HCT116 (cell line): ENCODE measurements at places on chromosomes 5 and 9. TPM values are rescaled to one million over a fixed set of nuclear protein-coding genes. Genes with fewer than 3 reads are reported as not detected.

SLC1A1 gene
- 6.8 TPM for total RNA-seq

DIPK1B gene
- 15.6 TPM for total RNA-seq

FSTL4 gene
- 0.37 TPM for total RNA-seq

IFNB1 gene
- not detected for total RNA-seq

ERBIN gene
- total RNA-seq: 57.4 TPM

IL33 gene
- total RNA-seq: not detected

QRFP gene
- total RNA-seq: not detected

FIBCD1 gene
- total RNA-seq: 26.1 TPM

CTXN3 gene
- not detected for total RNA-seq

PCDHGA12 gene
- 0.17 TPM for total RNA-seq

GLDC gene
- total RNA-seq: 4.9 TPM

GZMA gene
- total RNA-seq: not detected

GRCh38 chr9:4657426-4658159 lies 4.5 kb upstream of the PLPP6 start:
- no peak for DNase-seq
- H3K27me3 ChIP-seq: no peaks in the 10 kb centered on the region
- H3K4me1 ChIP-seq: peaks cover 9% of the 10 kb centered on the region; the same call in 1 of the 2 replicates
- H3K27ac ChIP-seq: no peak overlapping the region
- H3K4me3 ChIP-seq: no peak overlapping the region

DNA sequence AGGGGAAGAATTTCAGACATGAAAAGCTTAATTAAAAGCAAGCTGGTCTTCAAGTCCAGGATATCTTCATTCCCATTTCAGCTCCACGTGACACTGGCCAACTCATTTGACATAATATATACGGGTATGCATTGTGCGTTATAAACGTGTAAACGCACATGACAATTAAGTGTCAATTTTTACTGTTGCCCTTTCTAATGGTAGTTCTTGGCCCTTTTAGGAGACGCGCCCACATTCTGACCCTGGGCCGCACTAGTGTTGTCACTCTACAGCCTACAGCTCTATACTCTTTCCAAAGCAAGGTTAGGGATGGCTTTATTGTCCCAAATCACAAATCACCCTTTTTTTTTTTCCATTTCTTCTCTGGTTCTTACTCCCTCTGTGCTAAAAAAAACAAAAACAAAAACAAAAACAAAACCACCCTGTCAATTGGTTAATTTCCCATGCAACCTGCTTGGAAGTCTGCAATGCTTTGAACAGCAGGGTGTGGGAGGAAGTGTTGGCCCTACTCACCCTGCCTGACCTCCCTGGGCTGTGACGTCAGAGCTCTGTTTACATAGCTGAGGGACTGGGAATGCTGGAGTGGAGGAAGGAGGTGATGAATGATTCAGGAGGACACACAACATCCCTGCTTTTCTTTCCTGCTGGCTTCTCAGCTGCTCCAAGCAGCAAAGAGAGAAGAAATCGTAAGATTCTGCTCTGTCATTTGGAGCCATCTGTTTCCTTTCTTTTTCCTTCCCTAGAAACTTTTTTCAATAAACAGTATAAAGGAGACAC lies 19.3 kb downstream of the RFK start:
- no peak overlapping the region for H3K27ac ChIP-seq
- no peaks in the 10 kb centered on the region for H3K36me3 ChIP-seq
- H3K27me3 ChIP-seq: no peaks in the 10 kb centered on the region
- DNase-seq: no peak
- no peak overlapping the region for H3K4me3 ChIP-seq
- H3K4me1 ChIP-seq: peaks cover 15% of the 10 kb centered on the region

DNA sequence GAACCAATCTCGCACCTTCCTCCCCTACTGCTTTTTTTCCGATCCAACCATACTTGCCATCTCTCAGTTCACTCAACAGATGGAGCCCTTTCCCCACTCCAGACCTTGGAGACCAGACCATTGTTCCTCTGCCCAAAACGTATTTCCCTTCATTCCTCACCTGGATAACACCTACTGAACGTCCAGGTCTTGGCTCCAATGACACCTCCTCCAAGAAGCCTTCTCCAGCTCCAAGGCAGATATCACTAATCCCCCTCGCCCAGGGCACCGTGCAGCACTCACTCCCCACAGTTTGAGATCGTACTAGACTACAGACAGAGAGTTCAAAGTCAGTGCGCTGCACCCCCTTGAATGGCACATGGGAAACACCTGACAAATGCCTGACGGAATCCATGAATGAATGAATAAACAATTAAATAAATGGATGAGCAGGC lies 47.1 kb upstream of the AKNA start:
- H3K27me3 ChIP-seq: no peaks in the 10 kb centered on the region
- DNase-seq: peak; percentile 35
- H3K4me1 ChIP-seq: no peaks in the 10 kb centered on the region
- no peaks in the 10 kb centered on the region for H3K36me3 ChIP-seq
- no peak overlapping the region for H3K4me3 ChIP-seq

DNA sequence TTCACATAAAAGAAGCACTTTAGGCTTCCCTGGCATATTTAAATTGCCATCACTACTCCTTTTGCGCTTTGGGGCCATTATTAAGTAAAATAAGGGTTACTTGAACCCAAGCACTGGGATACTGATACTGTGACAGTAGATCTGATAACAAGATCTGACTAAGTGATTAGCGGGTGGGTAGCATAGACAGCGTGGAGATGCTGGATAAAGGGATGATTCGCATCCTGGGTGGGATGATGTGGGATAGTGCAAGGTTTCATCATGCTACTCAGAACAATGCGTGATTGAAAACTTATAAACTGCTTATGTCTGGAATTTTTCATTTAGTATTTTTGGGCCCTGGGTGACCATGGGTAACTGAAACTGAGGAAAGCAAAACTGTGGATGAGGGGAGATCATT lies 75.1 kb downstream of the PTTG1 start:
- DNase-seq: no peak
- no peak overlapping the region for H3K4me3 ChIP-seq
- H3K27ac ChIP-seq: no peak overlapping the region
- peaks cover 37% of the 10 kb centered on the region for H3K27me3 ChIP-seq
- no peaks in the 10 kb centered on the region for H3K4me1 ChIP-seq

DNA sequence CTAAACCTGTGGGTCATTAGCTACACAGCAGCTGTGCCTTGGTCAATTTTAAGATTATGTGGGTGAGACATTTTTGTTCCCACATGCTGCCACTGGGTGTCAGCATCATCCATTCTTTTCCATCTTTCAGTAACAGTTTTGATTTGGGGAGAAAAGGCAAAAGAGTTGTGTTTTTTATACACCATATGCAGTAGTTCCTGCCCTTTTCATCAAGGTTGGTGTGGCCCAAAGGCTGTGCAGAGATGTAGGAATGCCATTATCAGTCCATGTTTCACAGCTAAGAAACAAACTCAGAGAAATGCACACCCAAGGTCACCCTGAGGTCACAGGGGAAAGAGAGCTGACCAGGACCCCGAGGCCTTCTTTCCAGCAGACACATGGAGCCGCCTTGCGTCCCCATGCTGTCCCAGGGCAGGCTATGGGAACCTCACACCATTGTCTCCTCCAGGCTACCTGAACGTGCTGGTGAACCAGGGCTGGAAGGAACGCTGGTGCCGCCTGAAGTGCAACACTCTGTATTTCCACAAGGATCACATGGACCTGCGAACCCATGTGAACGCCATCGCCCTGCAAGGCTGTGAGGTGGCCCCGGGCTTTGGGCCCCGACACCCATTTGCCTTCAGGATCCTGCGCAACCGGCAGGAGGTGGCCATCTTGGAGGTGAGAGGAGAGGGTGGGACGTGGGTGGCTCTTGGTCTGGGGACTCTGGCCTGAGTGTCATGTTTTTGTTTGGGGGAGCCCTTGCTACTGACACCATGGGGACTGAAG lies 27.8 kb upstream of the GRPEL2 start:
- H3K4me3 ChIP-seq: no peak overlapping the region
- H3K4me1 ChIP-seq: peaks cover 22% of the 10 kb centered on the region
- H3K27me3 ChIP-seq: no peaks in the 10 kb centered on the region
- H3K27ac ChIP-seq: no peak overlapping the region
- no peaks in the 10 kb centered on the region for H3K36me3 ChIP-seq

DNA sequence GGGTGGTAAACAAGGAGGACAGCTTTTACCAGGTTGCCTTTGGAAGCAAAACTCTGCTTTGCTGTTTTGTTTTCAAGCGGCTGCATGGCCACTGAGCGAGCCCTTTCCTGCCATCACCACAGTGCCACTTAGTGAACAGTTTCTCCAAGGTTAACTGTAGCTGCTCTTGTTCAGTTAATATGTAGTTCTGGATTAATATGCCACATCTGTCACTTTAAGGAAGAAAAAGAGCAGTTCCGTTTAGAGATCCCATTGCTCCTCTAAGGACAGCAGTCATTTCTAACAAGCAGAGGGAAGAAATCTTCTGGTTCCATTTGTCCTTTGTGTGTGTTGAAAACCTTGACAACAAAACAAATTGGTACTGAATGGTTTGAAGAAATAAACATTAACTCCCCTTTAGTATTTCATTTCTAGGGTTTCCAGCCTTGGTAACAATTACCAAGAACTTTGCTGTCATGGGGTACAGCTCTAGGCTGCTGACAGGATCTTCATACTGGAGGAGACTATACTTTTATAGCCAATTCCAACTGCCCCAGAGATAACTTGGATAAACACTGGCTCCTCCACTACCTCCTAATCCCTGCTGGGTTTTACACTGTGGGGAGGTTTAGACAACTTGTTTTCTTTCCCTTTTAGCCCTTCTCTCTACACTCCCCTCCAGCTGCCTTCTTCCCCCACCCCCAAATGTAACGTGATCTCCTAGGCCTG lies 10.3 kb upstream of the ABL1 start:
- H3K4me3 ChIP-seq: no peak overlapping the region; the same call in 1 of the 2 replicates
- H3K36me3 ChIP-seq: no peaks in the 10 kb centered on the region
- peaks cover 24% of the 10 kb centered on the region for H3K4me1 ChIP-seq
- H3K27me3 ChIP-seq: no peaks in the 10 kb centered on the region

- peak overlapping the region; percentile 55 for H3K27ac ChIP-seq
- no peak for DNase-seq
- H3K4me3 ChIP-seq: peak overlapping the region; percentile 48
- H3K36me3 ChIP-seq: no peaks in the 10 kb centered on the region; the same call in 1 of the 2 replicates
- no peaks in the 10 kb centered on the region for H3K27me3 ChIP-seq
These were observed 8.7 kb downstream of the PHF19 start for GRCh38 chr9:120868339-120868675.

DNA sequence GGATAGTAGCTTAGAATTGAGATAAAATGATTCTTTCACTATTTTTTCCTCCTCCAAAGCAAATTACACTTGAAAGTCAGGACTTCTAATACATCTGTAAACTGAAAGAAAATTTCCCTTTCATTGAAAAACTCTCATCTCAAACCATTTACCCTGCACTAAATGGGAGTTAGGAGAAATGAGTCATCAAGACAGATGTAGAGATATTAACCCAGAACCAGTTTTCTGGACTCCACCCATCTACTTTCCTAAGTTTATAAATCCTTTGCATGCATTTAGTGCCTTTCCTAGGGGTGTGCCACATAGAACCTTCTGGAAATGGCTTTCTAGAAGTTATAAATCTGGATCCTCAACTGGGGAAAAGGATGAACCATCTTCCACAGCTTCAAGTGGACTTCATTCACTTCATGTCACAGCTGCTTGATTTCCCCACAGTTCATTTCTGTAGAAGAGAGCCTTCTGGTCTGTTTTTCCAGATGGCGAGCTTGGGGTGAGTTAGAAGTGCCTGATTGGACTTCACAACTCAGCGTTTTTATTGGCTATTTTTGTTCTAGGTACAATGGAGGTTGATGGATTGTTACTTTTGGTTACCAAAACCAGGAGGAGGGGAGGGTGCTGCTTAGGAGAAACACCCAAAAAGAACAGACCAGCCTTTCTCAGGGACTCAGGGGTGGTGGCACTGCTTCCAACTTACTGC lies 72.5 kb upstream of the GPR151 start:
- no peaks in the 10 kb centered on the region for H3K4me1 ChIP-seq
- H3K27ac ChIP-seq: no peak overlapping the region
- H3K36me3 ChIP-seq: no peaks in the 10 kb centered on the region
- no peak for DNase-seq
- peaks cover 5% of the 10 kb centered on the region; the same call in 1 of the 2 replicates for H3K27me3 ChIP-seq

DNA sequence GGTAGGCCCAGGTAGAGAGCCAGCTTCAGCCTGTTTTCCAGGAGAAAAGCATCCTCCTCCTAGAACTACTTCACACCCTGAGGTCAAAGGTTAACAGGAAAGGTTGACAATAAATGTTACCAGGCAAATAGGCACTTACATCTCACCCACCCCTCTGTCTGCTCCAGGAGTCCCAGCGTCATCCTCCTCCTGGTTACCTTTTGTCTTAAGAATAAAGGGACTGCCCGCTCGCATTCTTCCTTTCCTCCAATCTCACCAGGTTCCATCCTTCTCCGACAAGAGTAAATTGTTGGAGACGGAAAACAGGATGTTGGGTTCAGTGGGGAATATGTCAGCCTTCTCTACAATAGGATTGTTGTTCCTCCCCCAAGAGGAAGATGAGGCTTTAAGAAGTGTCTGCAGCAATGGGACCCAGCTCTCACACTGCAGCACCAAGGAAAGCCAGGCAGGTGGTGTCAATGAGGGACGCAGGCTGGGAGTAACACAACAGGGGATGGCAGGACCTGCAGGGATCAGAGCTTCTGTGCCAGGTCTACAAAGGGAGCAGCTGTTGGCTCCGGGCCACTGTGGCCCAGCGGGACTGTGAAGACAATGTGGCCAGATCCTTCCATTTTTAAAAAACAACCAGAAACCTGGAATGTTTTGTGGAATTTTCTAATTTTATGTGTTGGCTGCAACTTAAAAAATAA lies 29.0 kb downstream of the FAT2 start:
- no peak for DNase-seq
- peaks cover 9% of the 10 kb centered on the region; the same call in 1 of the 2 replicates for H3K27me3 ChIP-seq
- H3K4me3 ChIP-seq: no peak overlapping the region
- H3K4me1 ChIP-seq: no peaks in the 10 kb centered on the region

- H3K36me3 ChIP-seq: no peaks in the 10 kb centered on the region
- peaks cover 23% of the 10 kb centered on the region for H3K4me1 ChIP-seq
- no peak overlapping the region for H3K27ac ChIP-seq
- peak; percentile 36 for DNase-seq
These were observed 229.8 kb downstream of the DRD1 start for GRCh38 chr5:175214152-175214551.

- no peaks in the 10 kb centered on the region for H3K27me3 ChIP-seq
- H3K27ac ChIP-seq: no peak overlapping the region
- H3K36me3 ChIP-seq: no peaks in the 10 kb centered on the region
- no peak for DNase-seq
- no peaks in the 10 kb centered on the region for H3K4me1 ChIP-seq
- H3K4me3 ChIP-seq: no peak overlapping the region
These were observed 8.1 kb upstream of the MINAR2 start for GRCh38 chr5:129739773-129740172.

GRCh38 chr5:129991780-129992179 lies 87.5 kb downstream of the CHSY3 start:
- H3K36me3 ChIP-seq: no peaks in the 10 kb centered on the region
- no peaks in the 10 kb centered on the region for H3K27me3 ChIP-seq
- DNase-seq: no peak
- no peak overlapping the region for H3K27ac ChIP-seq
- no peak overlapping the region for H3K4me3 ChIP-seq
- H3K4me1 ChIP-seq: no peaks in the 10 kb centered on the region

- no peaks in the 10 kb centered on the region for H3K4me1 ChIP-seq
- no peaks in the 10 kb centered on the region for H3K27me3 ChIP-seq
- no peak overlapping the region for H3K27ac ChIP-seq
- DNase-seq: no peak
- no peak overlapping the region for H3K4me3 ChIP-seq
- H3K36me3 ChIP-seq: no peaks in the 10 kb centered on the region; the same call in 1 of the 2 replicates
These were observed 129.7 kb downstream of the DAB2IP start for GRCh38 chr9:121781145-121781548.

GRCh38 chr9:95460518-95461164 lies 56.1 kb downstream of the PTCH1 start:
- no peaks in the 10 kb centered on the region for H3K4me1 ChIP-seq
- no peaks in the 10 kb centered on the region for H3K27me3 ChIP-seq
- no peak for DNase-seq
- no peaks in the 10 kb centered on the region for H3K36me3 ChIP-seq
- H3K4me3 ChIP-seq: no peak overlapping the region
- no peak overlapping the region for H3K27ac ChIP-seq
